ENCODE measurements at places on chromosomes 5 and 9.

DNA sequence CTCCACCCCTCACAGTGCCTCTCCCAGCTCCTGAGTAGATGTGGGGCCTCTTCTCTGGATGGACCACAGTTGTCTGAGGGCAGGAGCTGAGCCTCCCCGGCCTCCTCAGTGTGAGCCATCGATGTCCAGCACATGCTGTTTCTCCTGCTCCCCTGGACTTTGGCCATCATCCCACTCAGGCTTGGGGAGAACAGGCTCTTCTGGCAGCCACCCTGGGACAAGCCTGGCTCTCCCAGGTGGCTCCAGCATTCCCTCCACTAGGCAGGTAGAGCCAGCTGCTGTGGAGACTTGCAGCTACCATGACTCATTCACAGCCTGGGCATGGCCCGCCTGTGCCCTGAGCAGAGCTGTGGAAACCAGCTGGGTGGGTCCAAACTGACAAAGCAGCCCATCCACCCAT lies 77.0 kb downstream of the CSNK1A1 start:
- DNase-seq = peak; percentile 60

- DNase-seq = no peak
Observed at GRCh38 chr9:20598367-20598766, 23.9 kb downstream of the MLLT3 start.

GRCh38 chr5:143229426-143229895 lies 174.0 kb downstream of the NR3C1 start:
- peak; percentile 58 for DNase-seq

DNA sequence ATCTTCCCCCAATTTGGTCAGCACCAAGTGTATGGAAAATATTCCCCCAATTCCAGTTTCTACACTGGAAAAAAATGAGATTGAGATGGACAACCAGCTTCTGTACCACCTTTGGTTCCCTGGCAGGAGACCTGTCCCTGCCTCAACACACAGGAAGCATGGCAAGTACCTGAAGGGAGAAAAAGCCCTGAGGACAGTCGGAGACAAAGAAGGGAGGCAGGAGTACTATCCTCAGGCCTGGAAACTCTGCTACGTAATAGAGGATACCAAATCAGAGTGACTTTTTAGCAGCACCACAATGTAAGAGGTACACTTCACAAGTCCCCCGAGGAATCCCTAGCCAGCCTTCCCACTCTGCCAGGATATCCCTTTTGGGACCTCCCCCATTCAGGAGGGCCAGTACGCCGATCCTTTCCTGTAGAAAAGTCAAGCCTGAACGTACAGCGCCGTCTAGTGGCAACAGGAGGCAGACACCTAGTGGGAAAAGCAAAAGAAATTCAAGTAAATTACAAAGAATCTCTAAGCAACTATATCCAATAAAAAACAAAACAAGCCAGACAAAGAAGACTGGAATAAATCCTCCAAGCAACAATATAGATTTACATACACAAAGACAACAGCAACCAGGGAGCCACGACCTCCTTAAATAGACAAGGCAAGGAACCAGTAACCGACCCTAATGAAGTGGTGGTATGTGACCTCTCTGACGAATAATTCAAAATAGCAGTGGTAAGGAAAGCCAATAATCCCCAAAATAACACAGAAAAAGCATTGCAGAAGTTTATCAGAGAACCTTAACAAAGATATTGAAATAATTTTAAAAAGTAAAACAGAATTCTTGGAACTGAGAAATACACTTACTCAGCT lies 63.3 kb upstream of the SLCO6A1 start:
- peak; percentile 92 for DNase-seq

- DNase-seq = no peak
Observed at GRCh38 chr9:3676766-3677165, 151.0 kb upstream of the RFX3 start.

GRCh38 chr9:21385131-21385670 lies at the start of gene IFNA2:
Gene IFNA2 (minus strand): TSS chr9:21385398. CDS start chr9:21385329, 69 bp downstream.
- no peak for DNase-seq

DNA sequence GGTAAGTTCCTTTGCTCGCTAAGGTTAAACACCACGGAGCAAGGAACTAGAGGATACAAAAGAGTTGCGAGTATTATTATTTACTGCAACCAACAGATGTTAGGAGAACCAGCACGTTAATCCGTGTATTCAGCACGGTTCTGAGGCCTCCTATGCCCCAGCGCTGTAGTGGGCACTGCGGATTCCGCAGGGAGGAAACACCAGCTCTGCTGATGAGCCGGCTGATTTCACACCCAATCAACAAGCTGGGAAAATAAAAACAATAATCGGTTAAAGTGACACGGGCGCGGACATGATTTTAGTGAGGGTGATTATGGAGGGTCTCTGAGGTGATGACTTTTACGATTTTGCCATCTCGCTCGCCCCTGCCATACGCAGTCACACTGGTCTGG lies 702 bp upstream of the PRELID2 start:
- no peak for DNase-seq

- no peak for DNase-seq
Observed at GRCh38 chr5:172525307-172525995, 71.1 kb upstream of the SH3PXD2B start.

DNA sequence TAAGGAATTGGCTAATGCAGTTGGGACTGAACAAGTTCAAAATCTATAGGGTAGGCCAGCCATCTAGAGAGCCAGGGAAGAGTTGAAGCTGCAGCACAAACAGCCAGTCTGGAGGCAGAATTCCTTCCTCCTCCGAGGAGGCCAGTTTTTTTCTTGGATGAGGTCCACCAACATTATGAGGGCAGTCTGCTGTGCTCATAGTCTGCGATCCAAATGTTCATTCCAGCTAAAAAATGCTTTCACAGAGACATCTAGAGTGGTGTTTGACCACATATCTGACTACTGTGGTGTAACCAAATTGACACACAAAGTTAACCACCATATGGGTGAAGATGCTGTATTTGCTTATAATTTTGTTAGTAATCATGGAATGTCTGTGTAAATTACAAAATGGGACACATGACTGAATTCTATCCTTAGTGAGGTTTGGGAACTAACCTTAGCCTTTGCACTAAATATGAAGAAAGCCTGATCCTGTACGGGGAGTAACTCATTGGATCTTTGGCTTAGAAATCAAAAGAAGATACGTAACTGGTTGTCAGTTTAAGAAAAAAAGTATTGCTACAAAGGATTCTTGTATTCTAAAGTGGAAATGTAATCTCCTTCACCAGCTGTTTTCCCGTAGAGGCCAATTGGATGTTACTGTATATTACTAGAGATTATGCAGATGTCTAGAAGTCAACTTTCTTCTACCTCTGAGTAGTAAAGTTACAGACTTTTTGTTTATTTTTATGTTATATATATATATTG lies 70.6 kb downstream of the SPIN1 start:
- DNase-seq = no peak

GRCh38 chr5:130720355-130720754 lies 444.7 kb downstream of the HINT1 start:
- no peak for DNase-seq

DNA sequence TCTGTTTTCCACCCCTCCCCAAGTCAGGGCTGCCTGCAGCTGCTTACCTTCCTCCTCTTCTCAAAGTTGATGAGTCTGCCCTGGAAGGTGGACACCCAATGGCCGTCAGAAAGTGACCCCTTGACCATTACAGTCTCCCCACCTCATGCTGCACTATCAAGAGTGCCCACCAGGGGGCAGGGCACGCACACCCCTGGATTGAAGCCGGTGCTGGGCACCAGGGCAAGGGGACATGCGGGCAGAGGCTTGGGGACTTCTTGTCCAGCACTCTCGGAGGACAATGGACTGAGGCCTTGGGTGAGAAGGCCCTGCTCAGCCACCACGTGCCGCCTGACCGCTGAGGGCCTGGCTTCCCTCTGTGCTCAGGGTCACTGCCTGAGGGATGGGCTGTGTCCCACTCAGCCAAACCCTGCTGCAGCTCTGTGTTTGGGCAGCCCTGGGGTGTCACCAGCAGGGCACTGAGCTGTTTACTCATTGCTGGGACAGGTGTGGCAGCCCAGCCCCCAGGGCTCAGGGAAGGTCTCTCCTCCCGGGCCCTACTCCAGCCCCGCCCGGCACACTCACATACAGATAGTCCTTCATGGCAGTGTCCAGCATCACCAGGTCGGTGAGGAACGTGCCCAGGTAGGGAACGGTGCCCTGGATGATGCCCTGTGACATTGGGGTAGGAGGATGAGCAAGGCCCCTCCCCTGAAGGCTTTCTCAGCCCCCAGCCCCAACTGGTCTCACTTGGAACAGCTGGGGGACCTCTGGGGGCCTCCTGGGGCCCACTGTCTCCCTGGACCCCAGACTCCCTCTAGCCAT lies 17.7 kb downstream of the RALGDS start:
- DNase-seq = peak; percentile 86

DNA sequence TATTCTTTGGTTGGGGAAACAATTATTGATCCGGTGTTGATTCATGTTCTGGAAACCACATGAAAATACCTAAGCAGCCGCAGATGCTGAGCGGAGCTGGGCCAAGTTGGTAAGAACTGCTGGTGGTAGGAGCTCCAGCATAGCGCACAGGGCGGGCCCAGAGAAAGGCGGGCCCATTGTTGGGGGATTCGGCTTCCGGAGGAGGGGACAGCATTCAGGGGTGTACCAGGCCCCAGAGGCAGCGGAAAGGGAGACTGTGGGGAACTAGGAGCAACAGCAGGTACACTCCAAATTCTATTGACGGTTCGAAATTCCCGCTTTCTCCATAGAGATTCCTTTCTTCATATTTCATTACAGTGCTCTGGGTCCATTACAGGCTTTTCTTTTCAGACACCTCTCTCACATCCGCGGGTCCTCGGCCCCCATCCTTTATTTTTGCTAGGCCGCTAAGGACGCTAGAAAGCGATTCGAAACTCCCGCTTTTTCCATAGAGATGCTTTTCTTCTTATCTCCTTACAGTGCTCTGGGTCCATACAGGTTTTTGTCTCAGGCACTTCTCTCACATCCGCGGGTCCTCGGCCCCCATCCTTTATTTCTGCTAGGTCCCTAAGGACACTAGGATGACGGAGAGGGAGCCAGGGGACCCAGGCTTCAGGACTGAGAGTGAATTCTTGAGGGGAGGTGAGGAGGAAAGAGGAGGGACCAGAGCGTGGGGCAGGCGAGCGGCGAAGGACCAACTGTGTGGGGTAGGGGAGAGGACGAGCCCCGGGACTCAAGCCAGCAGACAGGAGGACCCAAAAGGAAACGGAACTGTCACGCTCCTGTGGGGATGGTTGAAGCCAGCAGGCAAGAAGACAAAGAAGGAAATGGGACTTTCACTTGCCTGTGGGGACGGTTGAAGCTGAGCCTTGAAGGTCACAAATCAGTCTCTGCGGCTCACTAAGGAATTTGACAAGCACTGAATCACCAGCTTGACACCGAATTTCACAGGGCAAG lies at the start of gene CCDC152:
Gene CCDC152 (plus strand): TSS at position 213 of the 996 bp plus-strand sequence. CDS start 2,304 bp downstream, outside the sequence.
- DNase-seq = peak; percentile 92

DNA sequence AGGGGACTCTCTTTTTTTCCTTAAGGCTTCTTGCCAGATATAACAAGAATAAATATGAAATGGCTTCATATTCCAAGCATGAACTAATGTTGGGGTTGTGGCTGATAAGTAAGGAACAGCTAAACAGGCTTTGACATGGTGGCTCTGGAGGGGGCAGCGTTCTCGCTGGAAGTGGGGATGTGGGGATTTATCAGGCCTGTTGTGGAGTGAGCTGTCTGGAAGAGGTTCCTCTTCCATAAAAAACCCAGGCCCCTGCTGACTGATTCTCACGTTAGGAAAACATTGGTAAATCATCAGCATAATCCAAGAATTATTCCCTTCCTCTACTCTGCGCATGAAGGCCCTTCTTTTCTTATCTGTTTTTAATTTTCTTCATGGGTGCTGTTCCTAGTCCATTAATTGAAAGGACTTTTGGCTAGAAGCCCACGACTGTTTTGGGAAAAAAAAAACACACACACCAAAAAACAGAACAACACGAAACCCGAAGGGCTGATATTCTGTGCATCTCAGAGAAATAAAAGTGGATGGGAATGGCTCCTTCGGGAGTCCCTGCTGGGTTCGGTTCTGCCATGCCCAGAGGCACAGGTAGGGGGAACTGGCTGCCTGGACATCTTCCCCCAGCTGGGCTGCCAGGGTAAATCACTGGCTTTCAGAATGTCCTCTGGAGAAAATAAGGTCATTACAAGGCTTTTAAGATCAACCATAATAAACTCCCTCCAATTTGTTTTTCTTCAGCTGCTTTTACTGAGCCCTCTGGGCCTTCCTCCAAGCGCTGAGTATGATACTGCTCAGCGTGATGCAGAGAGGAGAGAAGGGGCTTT lies 297.0 kb downstream of the SLIT3 start:
- DNase-seq = peak; percentile 74

DNA sequence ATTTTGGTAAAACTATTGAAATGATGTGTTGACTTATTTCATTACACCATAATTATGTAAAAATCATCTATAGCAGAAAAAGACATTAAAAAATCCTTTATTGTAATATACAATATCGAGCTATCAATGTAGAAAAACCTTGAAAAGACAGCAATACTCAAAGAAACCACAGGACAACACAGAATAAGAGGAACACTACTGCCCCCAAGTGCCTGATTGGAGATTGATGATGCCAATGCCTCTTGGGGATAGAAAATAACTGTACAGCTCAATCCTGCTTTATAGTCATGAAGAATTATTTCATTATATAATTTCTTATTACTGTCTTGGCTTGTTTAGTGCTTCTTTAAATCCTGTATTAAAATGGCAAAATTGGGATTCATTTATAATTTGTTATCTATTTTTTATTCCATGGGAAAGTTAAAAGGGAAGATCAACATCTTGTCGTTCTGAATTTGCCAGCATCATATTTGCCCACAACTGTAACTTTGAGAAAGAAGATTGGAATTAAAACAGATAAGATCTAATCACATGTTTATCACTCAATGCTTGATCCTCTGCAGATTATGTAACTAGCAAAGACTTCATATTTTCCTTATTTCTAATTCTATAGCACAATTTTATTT lies 337.5 kb downstream of the CDH9 start:
- peak; percentile 82 for DNase-seq

GRCh38 chr9:37920471-37921167 lies 16.7 kb upstream of the SLC25A51 start:
- peak; percentile 88 for DNase-seq

DNA sequence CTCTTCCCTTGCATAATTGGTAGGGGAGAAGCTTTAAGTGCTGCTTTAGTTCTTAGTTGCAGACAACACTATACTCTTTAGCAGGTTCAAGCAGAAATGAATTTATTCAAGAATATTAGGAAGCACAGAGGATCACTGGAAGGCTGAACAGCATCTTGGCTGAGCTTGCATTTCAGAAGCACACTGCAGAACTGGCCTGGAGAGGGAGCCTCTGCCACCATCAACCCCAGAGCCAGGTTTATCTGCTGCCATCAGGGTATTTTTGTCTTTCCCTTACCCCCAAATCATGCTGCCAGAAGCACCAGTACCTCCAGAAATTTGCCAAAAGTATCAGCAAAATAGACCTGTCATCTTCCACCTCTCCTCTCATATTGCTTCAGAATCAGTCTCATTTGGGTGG lies 440.7 kb downstream of the DMAC1 start:
- DNase-seq = peak; percentile 63

GRCh38 chr5:143581649-143582048 lies 178.2 kb upstream of the NR3C1 start:
- no peak for DNase-seq

DNA sequence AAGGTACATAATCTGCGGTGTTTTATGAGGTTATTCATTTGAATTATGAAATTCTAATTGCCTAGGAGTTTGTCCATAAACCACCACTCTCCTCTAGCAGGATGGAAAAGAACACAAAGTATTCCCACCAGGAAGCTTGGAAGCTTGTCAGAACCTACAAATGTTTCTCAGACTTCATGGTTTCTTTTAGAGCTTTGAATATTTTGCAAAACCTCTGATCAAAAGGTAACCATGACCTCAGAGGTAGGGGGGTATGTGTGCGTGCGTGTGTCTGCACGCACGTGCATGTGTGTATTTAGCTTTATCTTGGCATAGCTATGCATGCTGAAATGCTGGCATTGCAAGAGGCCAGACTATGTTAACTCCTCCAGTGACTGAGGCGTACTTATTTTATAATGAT lies 847.0 kb downstream of the TLE1 start:
- DNase-seq = no peak

GRCh38 chr5:75049456-75050351 lies 2.7 kb downstream of the GCNT4 start:
- peak; percentile 89 for DNase-seq

Measured in endodermal cell (in vitro differentiated cells).